ENCODE measurements at places on chromosomes 6 and 20. TPM values are rescaled to one million over a fixed set of nuclear protein-coding genes. Genes with fewer than 3 reads are reported as not detected.

The EYA2 gene
- not detected for total RNA-seq

DNA sequence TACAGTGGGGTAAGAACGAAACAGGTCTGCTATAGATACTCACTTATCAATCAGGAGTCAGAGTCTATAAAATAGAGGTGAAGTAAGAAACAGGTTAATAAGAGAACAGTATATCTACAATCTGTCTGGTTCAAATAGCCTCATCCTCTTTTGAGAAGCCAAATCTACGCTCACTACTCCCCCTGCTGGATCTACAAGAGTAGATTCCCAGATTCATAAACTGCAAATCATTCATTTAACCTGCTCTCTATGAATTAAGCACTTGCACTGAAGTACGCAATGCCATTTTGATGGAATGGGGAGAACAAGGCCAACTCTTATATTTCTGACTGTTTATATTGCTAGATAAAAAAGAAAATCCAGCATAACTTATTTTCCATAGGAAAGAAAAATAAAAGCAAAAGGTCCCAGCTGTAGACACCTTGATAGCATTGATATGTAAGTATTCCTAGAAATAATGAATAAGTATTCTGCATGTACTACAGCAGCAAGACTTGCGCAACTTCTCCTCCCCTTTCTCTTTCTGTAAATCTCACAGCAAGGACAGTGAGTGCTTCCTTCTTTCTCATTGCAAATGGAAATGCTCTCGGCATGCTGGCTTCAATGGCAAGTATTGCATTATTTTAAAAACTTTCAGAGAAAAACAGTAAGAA lies 92.3 kb downstream of the RFX6 start:
- DNase-seq = peak; percentile 39

GRCh38 chr20:25052255-25053194 lies 5.4 kb downstream of the ACSS1 start:
- no peak for DNase-seq

DNA sequence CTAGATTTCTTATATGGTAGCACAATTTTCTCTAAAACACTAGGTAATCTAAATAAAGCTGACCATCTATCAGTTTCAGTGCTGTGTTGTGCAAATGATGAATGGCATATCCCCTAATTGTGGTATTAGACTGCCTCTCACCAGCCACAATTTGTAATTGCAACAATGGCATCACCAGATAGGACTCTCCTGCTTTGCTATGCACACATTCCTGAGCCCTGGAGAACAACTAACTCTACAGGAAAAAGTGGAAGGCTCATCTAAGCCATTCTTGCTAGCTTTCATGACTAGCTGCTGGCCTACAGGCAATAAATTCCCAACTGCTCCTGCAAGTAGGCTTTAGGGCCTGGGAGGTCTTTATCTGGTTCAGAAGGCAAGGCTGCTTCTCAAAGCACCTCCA lies 974.1 kb downstream of the EYS start:
- DNase-seq = no peak

DNA sequence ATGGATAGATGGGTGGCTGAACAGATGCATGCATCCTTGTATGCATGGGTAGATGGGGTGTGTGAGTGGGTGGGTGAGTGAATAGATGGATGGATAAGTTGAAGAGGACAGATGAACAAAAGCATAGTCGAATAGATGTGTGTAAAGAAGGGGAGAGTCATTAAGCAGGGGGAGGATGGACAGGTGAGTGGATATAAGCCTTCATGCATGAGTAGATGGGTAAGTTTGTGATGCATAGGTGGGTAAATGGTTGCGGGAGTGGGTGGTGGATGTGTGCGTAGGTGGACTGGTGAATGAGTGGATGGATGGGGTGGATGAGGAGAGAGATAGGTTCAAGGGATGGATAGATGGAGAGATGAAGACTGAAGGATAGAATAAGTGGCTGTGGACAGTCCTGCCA lies 29.6 kb downstream of the HLA-DPB1 start:
- DNase-seq = no peak

DNA sequence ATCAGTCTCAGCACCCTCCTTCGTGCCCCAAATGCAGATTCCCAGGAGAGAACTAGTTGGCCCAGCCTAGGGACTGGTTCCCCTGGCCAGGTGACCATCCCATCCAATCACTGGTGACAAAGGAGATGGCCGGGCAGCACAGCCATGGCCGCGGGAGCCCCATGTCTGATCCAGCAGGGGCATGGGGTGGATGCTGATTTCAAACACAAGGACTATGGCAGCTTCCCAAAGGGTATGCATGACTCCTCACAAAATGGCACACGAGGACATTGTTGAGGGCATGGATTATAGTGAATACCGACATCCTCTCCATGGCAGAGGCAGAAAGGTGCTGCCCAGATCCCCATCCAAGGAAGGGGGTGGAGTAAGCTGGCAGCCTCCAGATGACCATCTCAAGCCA lies 9.9 kb upstream of the LSM14B start:
- DNase-seq = no peak

- DNase-seq = peak; percentile 50
These were observed 71.4 kb upstream of the PBOV1 start for GRCh38 chr6:138289739-138290138.

DNA sequence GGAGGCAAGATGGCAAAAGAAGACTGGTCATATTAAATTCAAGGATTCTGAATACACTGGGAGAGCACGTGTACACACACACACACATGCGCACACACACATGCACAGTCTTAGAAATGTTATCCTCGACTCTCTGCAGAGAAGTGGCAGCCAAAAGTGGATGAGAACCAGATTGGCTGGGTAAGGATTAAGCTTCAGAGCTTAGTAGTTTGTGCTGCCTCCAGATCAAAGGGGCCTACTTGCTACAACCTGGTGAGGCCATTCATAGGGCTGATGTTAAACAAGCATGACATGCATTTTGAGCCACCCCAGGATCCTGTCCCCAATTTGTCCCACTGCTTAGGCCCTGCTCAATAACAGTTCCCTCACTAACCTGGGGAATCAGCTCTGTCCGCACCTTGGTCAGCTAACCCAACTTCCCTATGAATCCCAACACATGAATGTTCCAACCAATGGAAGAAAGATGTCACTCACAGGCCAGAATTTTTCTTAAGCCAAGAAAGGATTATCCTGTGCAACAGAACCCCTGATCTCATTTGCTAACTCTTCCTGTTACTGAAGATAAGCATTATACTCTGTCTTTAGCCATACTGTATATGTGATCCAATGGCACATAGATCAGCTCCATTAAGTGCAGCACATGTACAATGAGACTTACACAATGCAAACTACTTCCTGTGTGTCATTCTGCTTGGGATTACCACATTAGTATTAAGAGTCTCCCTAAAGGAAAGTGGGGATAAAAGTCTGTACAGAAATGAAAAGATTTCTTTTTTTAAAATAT lies 31.0 kb downstream of the TOMM6 start:
- no peak for DNase-seq

DNA sequence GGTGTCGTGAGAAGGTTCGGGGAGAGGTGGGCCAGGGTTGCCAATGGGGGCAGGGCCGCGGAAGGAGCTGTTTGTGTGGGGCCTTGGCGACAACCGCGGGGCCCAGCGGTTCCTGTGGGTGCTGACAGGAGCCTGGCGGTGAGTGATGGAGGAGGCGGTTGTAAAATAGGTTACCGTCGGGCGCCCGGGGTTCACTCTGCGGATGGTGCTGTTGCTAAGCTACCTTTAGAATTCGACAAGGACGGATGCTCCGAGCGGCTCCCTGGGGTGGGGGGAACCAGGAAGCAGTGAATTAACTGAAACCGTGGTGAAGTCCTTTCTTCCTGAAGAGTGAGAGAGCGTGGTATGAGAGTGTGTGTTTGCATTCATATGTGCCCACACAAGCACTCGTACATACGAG lies 61.7 kb downstream of the CDH22 start:
- DNase-seq = no peak
